HFFc6 (cell line): ENCODE measurements at places on chromosomes 5 and 9.

DNA sequence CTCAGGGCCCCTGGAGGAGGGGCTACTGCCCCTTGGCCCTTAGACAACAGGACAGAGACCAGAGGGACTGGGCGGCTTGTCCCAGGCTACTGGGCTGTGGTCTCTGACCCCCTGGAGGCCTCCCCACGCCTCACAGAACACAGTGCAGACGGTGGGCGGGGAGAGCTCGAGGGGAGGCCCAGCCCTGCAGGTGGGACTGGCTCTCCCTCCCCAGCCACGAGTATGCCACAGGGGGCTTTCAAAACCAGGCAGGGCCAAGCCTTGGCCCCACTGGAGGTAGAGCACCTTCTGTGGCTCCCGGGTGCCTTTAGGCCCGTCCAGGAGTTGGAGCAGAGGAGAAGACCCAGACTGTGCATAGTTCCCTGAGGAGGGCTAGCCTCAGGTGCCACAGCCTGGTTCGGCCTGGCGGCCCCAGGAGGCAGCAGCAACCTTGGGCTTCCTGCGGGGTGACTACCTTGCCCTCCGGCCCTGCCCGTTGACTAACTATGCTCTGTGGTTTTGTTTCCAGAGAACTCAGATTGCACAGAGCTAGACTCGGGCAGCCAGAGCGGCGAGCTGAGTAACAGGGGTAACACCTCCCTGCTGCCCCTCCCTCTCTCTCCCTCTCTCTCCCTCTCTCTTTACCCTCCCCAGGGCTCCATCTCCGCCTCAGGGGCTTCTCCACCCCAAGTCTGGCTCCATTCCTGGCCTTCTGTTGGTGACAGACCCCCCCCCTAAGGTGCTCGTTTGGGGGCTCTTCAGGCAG, 15.5 kb downstream of the CARD19 start:
- peak; percentile 64 for DNase-seq
- peaks cover 8% of the 10 kb centered on the region; the same call in 1 of the 2 replicates for H3K36me3 ChIP-seq
- H3K27me3 ChIP-seq = no peaks in the 10 kb centered on the region; the same call in 1 of the 2 replicates
- no peak overlapping the region for H3K4me3 ChIP-seq

GRCh38 chr9:101398930-101399642, 435 bp downstream of the ZNF189 start:
- H3K36me3 ChIP-seq = peaks cover 70% of the 10 kb centered on the region
- DNase-seq = no peak

- 0 out of 2 replicates have a peak, but pooled peaks cover 16% of the 10 kb centered on the region for H3K36me3 ChIP-seq
- no peak for DNase-seq
- H3K4me3 ChIP-seq = no peak overlapping the region
- no peak overlapping the region; the same call in 1 of the 2 replicates for H3K27ac ChIP-seq
- H3K4me1 ChIP-seq = peaks cover 37% of the 10 kb centered on the region
Observed at GRCh38 chr9:4116723-4117460, 183.0 kb downstream of the GLIS3 start.

DNA sequence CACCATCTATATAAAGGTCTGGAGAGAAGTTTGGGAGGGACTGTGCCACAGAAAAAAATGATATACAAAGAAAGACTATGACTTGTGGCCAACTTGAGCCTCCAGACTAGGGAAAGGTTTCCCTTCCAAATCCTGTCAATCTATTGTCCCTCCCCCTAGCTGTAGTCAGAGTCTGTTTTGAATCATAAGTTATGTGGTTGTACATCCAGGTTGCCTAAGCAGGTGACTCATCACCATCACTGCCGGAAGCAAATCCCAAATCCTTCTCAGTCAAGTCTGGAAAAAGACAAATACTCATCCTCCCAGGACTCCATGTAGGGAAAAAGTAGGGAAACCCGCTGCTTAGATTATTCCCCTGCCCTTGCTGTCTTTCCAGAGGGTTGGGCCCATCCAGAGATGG, 235.7 kb downstream of the CDK5RAP2 start:
- peaks cover 4% of the 10 kb centered on the region; the same call in 1 of the 2 replicates for H3K27me3 ChIP-seq
- peak; percentile 67 for DNase-seq

- no peak overlapping the region for H3K27ac ChIP-seq
- H3K4me3 ChIP-seq = no peak overlapping the region
- DNase-seq = no peak
- no peaks in the 10 kb centered on the region for H3K36me3 ChIP-seq
- peaks cover under 1% of the 10 kb centered on the region; the same call in 1 of the 2 replicates for H3K27me3 ChIP-seq
- H3K4me1 ChIP-seq = no peaks in the 10 kb centered on the region
Observed at GRCh38 chr5:133605323-133605722, 7.0 kb downstream of the FSTL4 start.

DNA sequence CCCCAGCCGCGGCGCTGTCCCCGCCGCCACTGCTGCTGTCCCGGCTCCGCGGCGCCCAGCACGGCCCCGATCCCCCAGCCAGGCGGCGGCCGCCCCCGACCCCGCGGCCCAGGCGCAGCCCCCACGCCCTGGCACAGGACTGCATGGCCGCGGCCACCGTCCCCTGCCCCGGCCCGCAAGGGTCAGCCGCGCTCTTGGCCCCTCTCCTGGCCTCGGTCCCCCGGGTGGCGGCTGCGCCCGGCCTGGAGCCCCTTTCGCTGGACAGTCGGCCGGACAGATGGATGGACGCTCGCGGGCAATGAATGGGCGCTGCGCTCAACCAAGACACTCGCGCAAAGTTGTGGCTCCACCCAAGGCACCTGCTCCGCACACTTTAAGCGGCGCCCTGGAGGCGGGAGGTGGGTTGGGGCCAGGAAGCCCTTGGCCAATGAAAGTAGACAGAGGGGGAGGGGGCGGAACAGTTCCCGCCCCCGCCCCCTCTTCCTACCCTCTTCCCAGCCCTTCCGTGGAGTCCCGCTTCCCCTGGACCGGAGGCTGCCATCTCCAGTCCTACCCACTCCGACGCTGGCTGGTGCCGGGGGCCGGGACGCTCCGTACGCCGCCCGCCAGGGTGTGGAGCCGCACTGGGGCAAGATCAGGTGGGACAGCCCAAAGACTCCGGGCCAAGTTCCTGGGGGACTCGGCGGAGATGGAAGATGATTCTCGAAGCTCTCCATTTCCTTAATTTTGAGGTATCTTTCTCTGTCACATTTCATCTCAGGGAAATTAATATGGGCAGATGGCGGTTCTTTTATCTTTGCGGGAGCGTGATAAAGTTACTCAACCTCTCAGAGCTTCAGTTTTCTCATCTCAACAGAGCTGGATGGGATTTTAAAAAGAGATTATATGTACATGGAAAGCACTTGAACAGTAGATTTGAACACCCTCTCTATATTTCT, at the start of gene GLDC:
TSS of gene GLDC (minus strand) at position 375 of the 938 bp plus-strand sequence. CDS start at position 145, 230 bp downstream.
- no peak within 1 kb of the TSS; the same call in 1 of the 2 replicates for H3K4me3 ChIP-seq
- H3K4me1 ChIP-seq = peaks cover 20% of the 10 kb centered on the region
- no peaks in the 10 kb centered on the region for H3K36me3 ChIP-seq
- peaks cover 58% of the 10 kb centered on the region for H3K27me3 ChIP-seq

GRCh38 chr5:463952-464351, 21.0 kb downstream of the EXOC3 start:
- no peak overlapping the region for H3K4me3 ChIP-seq
- peaks cover 44% of the 10 kb centered on the region for H3K36me3 ChIP-seq
- H3K4me1 ChIP-seq = peaks cover 8% of the 10 kb centered on the region
- no peak overlapping the region for H3K27ac ChIP-seq
- H3K27me3 ChIP-seq = no peaks in the 10 kb centered on the region; the same call in 1 of the 2 replicates

- DNase-seq = no peak
- no peaks in the 10 kb centered on the region for H3K4me1 ChIP-seq
- no peak overlapping the region for H3K27ac ChIP-seq
- H3K36me3 ChIP-seq = no peaks in the 10 kb centered on the region
Observed at GRCh38 chr9:106179191-106179590, 484.9 kb downstream of the TMEM38B start.

- H3K27me3 ChIP-seq = no peaks in the 10 kb centered on the region
- H3K4me3 ChIP-seq = peak overlapping the region; percentile 19; the same call in 1 of the 2 replicates
- peak; percentile 29 for DNase-seq
- H3K27ac ChIP-seq = peak overlapping the region; percentile 32
- peaks cover 63% of the 10 kb centered on the region for H3K4me1 ChIP-seq
Observed at GRCh38 chr5:74541381-74541781, 99.1 kb downstream of the ENC1 start.

GRCh38 chr5:36359267-36359666, 57.6 kb upstream of the RANBP3L start:
- H3K36me3 ChIP-seq = no peaks in the 10 kb centered on the region
- no peak overlapping the region for H3K4me3 ChIP-seq
- no peak for DNase-seq
- H3K27me3 ChIP-seq = no peaks in the 10 kb centered on the region; the same call in 1 of the 2 replicates

GRCh38 chr5:10537624-10538023, 26.2 kb upstream of the ANKRD33B start:
- H3K4me1 ChIP-seq = peaks cover 49% of the 10 kb centered on the region
- H3K36me3 ChIP-seq = no peaks in the 10 kb centered on the region
- H3K27ac ChIP-seq = no peak overlapping the region
- H3K27me3 ChIP-seq = peaks cover 8% of the 10 kb centered on the region
- no peak for DNase-seq
- no peak overlapping the region for H3K4me3 ChIP-seq

- H3K27me3 ChIP-seq = no peaks in the 10 kb centered on the region; the same call in 1 of the 2 replicates
- peaks cover 6% of the 10 kb centered on the region; the same call in 1 of the 2 replicates for H3K36me3 ChIP-seq
- no peak overlapping the region for H3K4me3 ChIP-seq
- no peaks in the 10 kb centered on the region for H3K4me1 ChIP-seq
- DNase-seq = no peak
- no peak overlapping the region for H3K27ac ChIP-seq
Observed at GRCh38 chr5:174827558-174827957, 103.2 kb downstream of the MSX2 start.

DNA sequence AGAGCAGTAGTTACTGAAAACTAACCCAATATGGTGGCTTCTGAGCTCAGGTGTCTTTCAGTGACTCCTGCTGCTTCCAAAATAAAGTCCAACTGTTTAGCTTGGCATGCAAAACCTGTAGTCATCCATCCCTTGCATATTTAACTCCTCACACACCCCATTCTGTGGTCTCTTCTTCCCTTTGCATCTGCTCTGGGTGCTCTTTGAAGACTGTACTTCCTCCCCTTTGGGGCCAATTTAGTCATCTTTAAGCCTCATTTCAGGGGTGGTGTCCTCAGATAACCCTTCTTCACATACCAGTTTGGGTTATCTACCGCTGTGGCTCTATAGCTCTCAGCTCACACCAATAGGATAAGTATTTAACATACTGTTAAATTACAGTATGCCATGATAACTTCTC, 209.9 kb upstream of the DMRT1 start:
- H3K36me3 ChIP-seq = peaks cover 14% of the 10 kb centered on the region
- peak overlapping the region; percentile 47 for H3K27ac ChIP-seq
- H3K4me1 ChIP-seq = peaks cover 42% of the 10 kb centered on the region
- DNase-seq = peak; percentile 27

DNA sequence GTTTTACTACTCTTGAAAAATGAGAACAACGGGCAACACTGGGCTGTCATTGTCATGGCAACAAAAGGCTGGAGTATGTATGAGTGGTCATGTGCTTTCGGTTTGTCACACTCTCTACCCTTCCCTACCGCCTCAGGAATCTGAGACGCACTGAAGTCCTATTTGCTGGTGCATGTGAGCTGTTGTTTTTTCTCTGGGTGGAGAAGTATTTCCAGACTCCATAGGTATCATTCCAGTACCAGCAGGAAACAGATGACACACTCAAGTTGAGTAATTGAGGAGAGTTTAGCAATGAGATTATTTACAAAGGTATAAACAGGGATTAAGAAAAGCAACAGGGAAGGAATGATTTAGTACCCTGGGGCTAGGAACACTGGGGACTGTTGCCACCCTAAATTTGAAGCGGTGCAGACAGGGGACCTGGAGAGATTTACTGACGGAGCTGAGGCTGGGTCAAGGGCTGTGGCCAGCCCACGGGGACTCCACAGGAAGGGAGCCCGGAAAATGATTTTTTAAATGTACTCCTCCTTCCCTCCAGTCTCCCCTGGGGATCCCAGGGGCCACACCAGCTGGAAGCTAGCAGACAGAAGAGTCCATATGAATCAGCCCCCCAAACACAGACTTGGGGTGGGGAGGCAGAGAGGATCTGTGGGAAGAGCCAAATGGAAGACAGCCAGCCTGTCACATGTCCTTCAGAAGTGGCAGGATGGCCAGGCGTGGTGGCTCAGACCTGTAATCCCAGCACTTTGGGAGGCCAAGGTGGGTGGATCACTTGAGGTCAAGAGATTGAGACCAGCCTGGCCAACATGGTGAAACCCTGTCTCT, 13.2 kb upstream of the ZBTB43 start:
- no peaks in the 10 kb centered on the region for H3K36me3 ChIP-seq
- H3K4me1 ChIP-seq = peaks cover 44% of the 10 kb centered on the region
- peak overlapping the region; percentile 90 for H3K27ac ChIP-seq
- DNase-seq = peak; percentile 95
- H3K27me3 ChIP-seq = peaks cover 18% of the 10 kb centered on the region
- H3K4me3 ChIP-seq = peak overlapping the region; percentile 33

DNA sequence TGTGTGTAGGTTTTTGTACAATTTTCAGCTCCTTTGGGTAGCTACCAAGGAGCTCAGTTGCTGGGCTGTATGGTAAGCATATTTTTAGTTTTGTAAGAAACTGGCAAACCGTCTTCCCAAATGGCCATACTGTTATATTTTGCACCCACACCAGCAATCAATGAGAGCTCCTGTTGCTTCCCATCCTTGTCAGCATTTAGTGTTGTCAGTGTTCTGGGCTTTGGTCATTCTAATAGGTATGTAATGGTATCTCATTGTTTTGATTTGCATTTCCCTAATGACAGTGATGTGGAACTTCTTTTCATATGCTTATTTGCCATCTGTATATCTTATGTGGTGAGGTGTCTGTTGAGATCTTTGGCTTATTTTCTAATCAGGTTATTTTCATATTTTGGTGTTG, 320.1 kb downstream of the MLLT3 start:
- peaks cover 17% of the 10 kb centered on the region for H3K4me1 ChIP-seq
- H3K4me3 ChIP-seq = no peak overlapping the region
- H3K27ac ChIP-seq = no peak overlapping the region
- H3K27me3 ChIP-seq = peaks cover 2% of the 10 kb centered on the region; the same call in 1 of the 2 replicates
- H3K36me3 ChIP-seq = no peaks in the 10 kb centered on the region
- no peak for DNase-seq

GRCh38 chr5:142426129-142427014, 101.6 kb upstream of the SPRY4 start:
- peaks cover 23% of the 10 kb centered on the region for H3K4me1 ChIP-seq
- no peak for DNase-seq
- no peak overlapping the region for H3K27ac ChIP-seq
- H3K27me3 ChIP-seq = no peaks in the 10 kb centered on the region; the same call in 1 of the 2 replicates

- H3K4me3 ChIP-seq = no peak overlapping the region
- peaks cover 5% of the 10 kb centered on the region; the same call in 1 of the 2 replicates for H3K36me3 ChIP-seq
- DNase-seq = no peak
- H3K4me1 ChIP-seq = peaks cover 13% of the 10 kb centered on the region
- H3K27ac ChIP-seq = no peak overlapping the region
Observed at GRCh38 chr9:133702798-133703590, 35.2 kb downstream of the SARDH start.

- H3K36me3 ChIP-seq = no peaks in the 10 kb centered on the region
- H3K27ac ChIP-seq = no peak overlapping the region
- peaks cover 3% of the 10 kb centered on the region; the same call in 1 of the 2 replicates for H3K27me3 ChIP-seq
- no peak overlapping the region for H3K4me3 ChIP-seq
Observed at GRCh38 chr9:27487927-27488326, 36.2 kb upstream of the IFNK start.

- H3K4me1 ChIP-seq = peaks cover 73% of the 10 kb centered on the region
- H3K4me3 ChIP-seq = peak overlapping the region; percentile 57
- H3K36me3 ChIP-seq = peaks cover 21% of the 10 kb centered on the region
- peaks cover 1% of the 10 kb centered on the region; the same call in 1 of the 2 replicates for H3K27me3 ChIP-seq
Observed at GRCh38 chr9:122374885-122375420, 4.1 kb downstream of the PTGS1 start.
